ENCODE measurements at places on chromosomes 11 and 22.

GRCh38 chr11:9459667-9460321 is 1.0 kb upstream of the ZNF143 start:
- DNase-seq, result peak; percentile 53

DNA sequence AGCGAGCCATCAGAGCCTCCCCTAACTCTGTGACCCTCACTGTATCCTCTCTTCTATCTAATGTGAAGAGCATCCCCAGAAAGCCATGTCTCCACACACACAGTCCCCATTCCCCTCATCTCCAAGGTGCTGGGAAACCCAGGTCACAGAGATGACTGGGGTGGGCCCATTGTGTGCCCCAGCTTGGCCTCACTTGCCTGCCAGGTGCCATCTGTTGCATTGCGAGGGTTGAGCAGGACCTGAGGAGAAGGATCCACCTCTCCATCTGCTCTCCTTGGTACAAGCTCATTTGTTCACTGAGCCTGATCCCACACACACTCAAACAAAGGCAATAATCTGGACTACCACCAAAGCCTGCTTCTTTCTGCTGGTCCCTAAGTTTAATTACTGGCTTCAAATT is 118.8 kb downstream of the SPATA19 start:
- no peak for DNase-seq

- DNase-seq, result no peak
Measured at GRCh38 chr11:126098204-126098769, 35.6 kb upstream of the CDON start.

GRCh38 chr11:77411137-77411707 is 62.7 kb downstream of the PAK1 start:
- DNase-seq, result peak; percentile 24

GRCh38 chr11:69310351-69310750 is 16.4 kb downstream of the MYEOV start:
- DNase-seq, result no peak

DNA sequence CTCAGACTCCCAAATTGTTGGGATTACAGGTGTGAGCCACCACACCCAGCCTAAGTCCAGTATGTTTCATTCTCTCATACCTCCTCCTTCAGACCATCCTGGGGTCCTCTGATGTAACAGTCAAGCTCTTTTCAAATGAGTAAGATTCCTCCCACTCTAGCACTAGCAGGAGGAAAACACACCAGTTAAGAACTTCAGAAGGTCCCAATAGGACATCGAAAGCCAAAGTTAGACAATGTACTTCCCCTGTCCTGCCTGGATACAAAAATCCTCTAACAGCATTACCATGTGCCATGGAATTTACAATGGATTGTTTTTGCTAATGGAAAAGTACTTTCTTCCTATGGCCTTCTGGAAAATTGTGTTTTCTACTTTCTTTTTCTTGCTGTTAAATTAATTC is 67.1 kb downstream of the CCDC34 start:
- DNase-seq, result no peak

DNA sequence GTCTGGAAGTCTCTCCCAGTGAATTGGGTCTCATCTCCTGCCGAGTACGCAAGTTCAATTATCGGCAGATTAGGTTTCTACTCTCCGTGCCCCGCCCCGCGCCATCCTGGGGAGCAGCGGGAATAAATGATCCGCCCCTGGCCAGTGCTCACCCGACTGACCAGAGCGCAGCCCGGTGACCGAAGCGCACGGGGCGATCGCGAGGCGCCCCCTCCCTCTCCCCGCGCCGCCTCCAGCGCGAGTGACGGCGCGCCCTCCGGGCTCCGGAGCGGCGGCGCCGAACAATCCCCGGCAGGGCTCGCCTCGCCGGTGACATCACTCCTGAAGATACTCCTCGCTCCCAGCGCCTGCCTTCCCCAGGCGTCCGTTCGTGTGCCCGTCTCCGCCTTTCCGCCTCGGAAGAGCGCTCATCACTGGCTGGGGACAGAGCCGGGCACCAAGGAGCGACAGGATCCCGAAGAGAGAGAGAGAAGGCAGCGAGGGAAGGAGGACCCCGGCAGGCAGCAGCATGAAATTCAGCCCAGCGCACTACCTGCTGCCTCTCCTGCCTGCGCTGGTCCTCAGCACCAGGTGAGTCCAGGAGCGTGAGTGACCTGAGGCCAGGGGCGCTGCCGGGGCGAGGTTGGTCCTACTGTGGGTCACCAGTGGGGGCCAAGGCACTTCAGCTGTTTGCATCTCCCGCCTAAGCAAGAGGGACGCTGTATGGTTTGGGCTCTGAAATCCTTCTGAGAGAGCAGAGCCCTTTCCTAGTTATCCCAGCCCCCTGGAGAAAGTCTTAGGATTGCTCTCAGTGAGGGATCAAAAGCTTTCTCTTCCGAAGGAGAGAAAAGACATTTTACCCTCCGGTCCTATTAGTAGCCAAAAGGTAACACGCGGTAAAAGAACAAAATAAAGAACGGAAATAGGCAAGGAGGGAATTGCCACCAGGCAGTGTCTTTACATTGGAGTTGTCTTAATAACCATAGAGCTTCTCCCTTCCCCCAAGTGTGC is at the start of gene LUZP2:
LUZP2 (plus strand) TSS at position 318 of the 990 bp plus-strand sequence.
- DNase-seq, result no peak

- DNase-seq, result no peak
Measured at GRCh38 chr11:45556851-45557707, 108.3 kb downstream of the CHST1 start.

DNA sequence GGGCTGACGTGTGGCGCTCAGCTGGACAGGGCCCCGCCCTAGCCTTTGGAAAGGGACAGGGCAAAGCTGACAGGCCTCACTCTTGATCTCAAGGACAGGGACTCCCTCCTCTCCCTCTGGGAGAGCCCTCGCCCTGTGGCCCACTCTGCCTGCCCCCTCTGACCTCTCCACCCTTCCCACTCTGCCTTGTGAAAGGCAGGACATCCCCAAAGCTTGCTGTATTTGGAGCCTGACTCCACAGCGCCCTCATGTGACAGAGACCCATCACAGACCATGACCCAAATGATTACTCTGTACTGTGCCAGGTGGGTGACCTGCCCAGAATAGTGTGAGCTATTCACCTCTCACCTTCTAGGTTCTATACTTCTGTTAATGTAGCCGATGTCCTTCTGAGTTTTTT is 18.8 kb downstream of the P2RY2 start:
- peak; percentile 47 for DNase-seq

GRCh38 chr22:35761037-35761436 is 43.4 kb downstream of the APOL5 start:
- no peak for DNase-seq

- DNase-seq, result no peak
Measured at GRCh38 chr11:61345170-61345610, 12.2 kb downstream of the TKFC start.

DNA sequence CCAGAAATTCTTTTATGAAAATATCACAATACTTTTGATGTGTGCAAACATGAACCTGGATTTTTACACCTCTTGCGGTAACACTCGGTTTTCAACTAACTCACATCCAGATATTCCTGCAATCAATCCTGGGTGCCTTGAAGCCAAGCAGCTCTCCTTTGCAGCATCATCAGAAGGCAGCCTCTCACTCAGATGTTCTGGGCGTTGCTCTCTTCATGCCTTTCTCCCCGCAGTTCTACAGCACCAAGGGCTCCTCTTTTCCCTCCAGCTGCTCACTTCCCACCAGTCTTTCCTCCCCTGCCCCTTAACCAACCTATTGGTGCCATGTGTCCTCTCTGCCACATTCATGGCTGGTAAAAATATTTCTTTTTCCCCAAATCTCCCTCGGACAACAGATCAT is 2.9 kb downstream of the FAM181B start:
- DNase-seq, result no peak

- no peak for DNase-seq
Measured at GRCh38 chr11:70317581-70318305, 47.3 kb downstream of the PPFIA1 start.

GRCh38 chr11:117193130-117194020 is 5.8 kb upstream of the TAGLN start:
- no peak for DNase-seq

GRCh38 chr11:7457211-7457610 is 28.1 kb upstream of the OLFML1 start:
- no peak for DNase-seq

GRCh38 chr22:37267661-37268413 is 14.5 kb upstream of the CYTH4 start:
- no peak for DNase-seq

GRCh38 chr22:39254789-39255298 is 10.1 kb upstream of the PDGFB start:
- peak; percentile 72 for DNase-seq

GRCh38 chr11:78032090-78032489 is 9.0 kb upstream of the KCTD14 start:
- no peak for DNase-seq

DNA sequence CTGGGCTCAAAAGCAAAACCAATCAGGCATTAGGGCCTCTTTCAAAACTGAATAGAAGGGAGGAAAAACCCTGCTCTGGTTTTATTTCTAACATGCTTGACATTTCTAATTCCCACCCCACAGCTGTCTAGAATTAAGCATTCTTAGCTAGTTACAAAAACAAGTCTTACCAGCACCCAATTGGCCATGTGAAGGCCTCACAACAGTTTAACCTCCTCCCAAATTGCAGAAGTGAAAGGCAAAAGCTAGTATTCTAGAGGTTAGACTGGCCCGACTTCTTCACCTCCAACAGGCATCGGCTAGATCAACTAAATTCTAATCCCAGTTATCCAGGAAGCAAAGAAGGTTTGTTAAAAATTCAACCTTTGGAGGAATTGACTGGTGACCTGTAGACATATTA is 6.5 kb downstream of the SF1 start:
- DNase-seq, result no peak

- DNase-seq, result no peak
Measured at GRCh38 chr22:31583861-31584485, 78.0 kb downstream of the PISD start.

DNA sequence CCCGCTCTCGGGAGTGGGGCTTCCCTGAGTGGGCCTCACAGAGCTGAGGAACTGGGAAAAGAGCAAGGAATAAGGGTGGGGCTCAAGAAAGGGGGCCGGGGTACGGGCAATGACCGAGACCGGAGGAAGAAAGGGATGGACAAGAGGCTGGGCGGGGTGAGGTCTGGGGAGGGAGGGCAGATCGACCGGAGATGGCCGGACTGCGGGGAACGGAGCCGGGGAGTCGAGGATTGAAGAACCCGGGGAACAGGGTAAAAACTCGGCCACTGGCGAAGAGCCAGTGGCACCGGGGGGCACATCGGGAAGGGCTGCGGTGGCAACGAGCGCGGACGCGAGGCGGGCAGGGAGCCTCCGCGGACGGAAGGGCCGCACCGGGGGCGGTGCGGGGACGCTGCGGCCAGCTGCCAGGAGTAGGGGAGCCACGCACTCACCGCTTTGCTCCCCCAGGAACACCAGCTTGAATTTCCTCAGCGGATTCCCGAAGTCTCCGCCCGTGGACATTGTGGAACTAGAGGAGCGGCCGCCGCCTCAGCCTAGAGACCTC is 667 bp downstream of the RAB6A start:
- DNase-seq, result peak; percentile 10

DNA sequence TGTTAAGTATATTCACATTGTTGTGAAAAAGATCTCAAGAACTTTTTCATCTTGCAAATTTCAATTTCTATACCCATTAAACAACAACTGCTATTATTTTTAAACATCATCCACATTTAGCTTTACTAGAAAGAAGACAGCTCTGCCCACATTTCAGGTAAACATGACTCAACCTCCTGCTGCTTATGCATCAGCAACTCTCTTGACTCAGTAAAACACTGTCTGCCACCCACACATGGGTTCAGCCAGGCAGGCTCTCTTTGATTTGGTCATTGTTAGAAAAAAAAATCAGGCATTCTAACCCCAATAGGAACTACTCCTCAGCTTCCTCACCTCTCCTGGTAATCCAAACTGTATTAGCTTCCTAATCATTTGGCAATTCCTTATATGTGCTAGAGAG is 5.1 kb upstream of the ENDOD1 start:
- peak; percentile 82 for DNase-seq

- DNase-seq, result peak; percentile 27
Measured at GRCh38 chr11:34570584-34570983, 50.3 kb upstream of the EHF start.

DNA sequence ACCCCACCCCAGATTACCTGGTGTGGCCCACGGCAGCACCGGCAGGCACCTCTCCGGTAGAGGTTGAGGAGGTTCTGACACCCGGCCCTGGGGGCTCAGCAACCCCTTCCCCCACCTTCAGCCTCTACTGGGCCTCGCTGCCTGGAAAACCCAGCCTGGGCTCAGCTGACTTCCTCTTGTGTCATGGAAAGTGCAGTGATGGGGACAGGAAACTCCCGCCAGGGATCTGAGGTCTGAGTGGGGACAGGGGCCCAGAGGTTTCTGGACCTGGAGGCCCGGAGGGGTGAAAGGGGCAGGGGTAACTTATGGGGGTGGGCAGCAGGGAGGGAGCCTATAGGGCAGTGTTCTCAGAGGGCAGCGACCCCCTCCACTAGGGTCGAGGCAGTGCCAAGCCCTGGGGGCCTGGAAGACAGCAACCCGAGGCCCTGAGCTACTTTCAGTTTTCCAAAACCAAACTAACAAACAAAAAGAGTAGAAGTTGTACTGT is 10.0 kb upstream of the CD5 start:
- DNase-seq, result peak; percentile 69

- no peak for DNase-seq
Measured at GRCh38 chr11:12134236-12134585, 23.8 kb downstream of the MICAL2 start.
